ENCODE measurements at places on chromosomes 7 and 10.

GRCh38 chr7:135666156-135666555, 3.8 kb downstream of the STMP1 start:
- no peak for DNase-seq

DNA sequence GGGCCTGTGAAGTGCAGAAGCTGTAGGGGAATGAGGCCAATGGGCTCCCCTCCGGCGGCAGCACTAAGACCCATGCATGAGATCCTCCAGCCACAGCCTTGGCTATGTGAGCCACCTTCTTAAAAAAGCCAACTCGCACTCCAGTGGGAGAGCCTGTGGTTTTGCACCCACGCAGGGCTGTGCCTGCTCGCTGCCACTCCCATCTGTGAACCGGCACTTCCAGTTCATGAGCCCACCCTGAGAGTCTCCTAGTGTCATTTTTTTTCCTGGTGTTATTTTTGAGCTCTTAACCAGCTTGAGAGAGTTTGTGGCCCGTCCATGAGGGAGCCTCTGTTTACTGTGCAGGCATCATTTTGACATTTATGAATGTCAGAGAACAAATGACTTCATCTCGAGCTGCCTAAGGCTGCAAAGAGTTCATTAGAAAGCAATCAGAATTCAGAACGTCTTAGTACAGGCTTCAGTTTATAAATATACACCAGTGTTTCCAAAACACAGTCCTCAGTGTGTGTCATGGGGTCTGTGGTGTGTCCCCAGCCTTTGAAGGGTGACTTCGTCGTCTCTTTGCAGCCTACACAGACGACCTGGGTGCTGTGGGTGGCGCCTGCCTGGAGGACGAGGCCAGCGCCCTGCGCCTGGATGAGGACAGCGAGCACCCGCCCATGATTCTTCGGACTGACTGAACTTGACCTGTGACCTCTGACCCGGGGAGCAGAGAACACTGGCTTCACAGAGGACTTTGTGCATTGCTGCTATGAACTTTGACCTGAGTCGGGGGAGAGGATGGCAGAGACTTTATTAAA, 40.4 kb downstream of the WIPI2 start:
- no peak for DNase-seq

DNA sequence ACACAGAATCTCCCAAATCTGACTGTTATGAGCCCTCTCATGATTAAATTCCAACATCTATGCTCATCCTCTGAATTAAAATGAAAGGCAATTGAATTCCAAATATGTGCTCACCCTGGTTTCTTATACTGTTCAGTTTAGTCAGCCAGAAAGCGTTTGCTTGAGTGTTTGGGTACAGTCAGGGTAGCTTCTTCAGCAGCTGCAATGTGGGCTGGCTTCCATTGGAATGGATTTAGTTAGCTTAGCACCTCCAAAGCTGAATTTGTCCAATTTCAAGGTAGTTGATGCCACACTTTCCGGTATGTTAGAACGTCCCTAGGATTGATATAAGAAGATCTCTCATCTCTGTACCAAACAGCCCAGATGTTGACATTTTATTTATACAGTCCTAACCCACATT, 9.3 kb downstream of the KLHL7 start:
- no peak for DNase-seq

DNA sequence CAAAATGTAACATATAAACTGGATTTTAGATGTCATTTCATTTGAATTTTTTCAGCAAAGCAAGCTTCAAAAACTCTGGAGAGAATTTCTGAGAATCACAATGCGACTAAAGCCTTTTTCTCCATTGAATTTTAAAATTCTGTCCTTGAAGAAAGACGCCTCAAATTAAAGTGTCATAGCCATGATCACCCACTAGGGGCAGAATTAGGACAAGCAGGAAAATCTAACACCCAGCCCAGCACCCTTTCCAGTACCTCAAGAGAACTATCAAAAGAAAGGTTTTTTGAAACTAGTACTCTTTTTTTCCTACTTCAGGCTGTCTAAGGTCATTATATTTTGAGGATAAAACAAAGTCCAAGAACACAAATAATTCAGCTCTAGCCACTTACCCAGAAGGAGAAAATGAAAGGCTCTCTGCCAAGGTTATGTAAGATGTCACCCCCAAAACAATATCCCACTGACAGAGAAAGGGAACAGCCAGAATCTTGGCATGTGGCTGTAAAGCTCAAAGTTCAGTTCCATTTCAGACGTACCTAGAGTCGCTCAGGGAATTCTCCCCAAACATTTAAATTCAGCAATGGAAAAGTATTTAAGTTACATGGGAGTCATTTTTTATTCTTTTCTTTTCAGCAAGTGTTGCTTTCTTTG, 299.4 kb downstream of the SNX13 start:
- peak; percentile 2 for DNase-seq

DNA sequence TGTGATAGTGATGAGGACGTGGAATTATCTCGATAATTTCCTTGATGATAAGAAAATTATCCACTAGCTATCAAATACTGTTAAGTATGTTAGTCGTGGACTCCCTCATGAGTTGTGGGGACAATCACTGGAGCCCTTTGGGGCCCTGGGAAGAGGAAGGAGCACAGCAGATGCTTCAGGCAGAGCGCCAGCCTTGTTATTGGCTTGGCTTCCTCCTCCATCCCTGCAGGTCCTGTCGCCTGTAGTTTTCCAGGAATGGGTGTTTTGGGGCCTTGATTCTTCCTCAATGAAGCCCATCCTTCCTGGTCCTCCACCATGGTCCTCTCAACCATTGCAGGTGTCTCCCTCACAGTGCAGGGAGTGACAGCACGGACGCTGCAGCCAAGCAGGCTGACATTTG, 32.5 kb upstream of the ZNF32 start:
- DNase-seq, result no peak

- no peak for DNase-seq
These were observed 11.6 kb downstream of the MLXIPL start for GRCh38 chr7:73612598-73613269.

DNA sequence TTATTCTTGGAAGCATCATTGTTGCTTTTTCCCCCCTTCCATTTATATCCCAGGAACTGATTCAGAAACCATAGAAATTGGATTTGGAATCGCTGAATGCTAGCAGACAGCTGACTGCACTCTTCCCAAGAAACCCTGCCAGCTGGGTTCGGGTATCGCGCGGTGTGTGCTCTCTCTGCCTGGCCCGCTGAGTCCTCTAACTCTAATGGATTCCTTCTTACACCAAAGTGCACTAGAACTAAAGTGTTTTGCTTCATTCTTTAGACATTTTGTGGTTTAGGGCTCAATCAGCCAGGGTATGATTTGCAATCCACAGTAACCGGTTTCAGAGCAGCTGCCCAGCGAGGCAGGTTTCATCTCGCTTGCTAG, 92.2 kb downstream of the EGFR start:
- DNase-seq, result no peak

- no peak for DNase-seq
These were observed 65.5 kb downstream of the ZRANB1 start for GRCh38 chr10:125007436-125007835.

DNA sequence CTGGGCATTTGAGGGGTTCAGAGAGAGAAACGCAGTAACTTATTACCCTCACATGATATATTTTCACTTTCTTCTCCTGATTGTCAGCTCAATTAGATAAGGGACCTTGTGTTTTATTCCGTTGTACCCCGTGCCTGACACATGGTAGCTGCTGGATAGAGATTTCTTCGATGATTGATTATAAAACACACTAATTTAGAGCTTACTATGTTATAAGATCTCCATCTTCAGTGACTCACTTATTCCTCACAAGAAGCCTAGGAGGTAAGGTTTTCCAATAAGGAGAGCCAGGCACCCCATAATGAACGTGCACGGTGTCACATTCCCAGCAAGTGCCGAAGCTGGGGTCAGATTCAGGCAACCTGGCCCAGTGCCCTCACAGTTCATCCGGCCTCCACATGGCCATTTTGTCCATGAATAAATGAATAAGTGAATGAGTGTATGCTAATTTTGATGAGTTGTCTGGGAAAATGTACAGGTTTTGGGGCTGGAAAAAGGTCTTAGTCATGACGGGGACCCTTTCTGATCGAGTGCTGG, 138.1 kb upstream of the CDCA7L start:
- no peak for DNase-seq

DNA sequence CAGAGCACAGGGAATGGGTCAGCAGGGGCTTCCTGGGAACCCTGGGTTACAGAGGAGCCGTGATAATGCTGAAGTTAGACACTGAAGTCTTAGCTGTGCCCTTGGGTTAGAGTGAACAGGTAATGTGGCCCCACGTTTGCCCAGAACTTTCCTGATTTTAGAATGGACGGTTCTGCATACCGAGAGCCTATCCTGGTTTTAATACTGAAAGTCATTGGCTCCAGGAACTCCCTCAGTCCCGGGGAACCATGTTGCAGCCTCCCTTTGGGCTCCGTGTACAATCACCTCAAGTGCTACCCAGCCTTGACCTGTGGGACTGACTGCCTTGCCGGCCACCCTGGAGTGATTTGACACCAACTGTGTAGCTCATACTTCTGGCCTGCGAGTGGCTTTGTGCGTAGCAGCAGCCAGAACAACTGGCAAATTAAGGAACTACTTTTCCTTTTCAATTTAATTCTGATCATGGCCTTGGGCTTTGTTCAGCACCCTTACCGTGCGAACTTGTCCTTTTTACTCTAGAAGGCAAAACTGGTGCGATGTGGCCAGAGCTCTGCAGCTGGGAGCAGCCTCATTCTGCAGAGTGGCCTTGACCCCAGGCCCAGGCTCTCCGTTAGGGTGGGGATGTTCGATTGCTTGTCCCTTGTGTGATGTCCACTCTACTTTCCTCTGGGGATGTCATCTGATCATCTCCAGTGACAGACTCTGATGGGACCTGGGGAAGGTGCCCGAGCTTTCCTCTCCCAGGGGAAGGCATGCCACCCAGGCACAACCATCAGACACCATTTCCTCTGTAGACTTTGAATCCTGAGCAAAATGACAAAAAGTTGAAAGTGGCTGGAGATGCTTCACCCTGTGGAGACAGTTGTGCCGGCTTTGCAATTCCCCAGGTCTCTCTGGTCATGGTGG, 265.9 kb downstream of the GLRX3 start:
- DNase-seq, result no peak

DNA sequence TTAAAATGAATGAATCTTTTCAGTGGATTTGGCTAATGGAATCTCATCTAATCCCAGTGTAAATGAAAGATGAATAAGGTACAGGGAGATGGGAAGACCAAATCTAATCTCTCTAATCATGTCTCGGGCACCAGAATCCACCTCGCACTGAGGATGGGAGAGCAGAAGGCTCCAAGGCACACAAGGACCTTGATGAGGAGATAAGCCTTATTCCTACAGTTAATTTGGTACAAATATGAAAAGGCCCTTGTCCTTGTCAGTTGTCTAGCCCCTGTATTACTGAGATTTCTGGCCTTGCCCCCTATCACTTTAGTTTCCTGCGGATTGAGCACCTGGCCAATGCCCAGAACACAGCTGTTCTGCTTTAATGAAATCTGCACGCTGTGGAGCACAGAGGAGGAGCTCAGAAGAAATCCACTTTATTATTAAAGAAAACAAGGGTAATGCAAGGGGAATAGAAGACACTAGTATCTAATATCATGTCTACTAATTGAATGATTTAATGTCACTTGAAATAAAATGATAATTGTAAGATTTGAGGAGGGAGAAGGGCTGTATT, 321.4 kb upstream of the HGF start:
- DNase-seq, result no peak

GRCh38 chr7:153422291-153423209, 629.6 kb upstream of the DPP6 start:
- no peak for DNase-seq

DNA sequence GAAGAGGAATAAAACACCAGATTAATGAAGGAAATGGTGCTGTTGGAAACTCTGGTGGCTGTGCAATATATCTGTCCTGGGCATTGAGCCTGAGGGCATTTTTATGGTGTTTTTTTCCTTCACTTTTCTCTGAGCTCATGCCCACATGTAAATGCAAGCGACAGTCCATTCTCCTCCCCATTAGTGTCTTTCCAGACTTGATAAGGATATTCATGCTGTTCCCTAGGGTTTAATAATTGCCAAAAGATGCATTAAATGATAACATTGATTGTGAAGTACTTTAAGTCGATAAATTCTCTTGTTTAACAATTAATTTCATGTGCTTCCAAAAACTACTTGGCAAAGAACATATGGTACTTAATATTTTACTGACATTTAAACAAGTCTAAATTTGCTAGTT, 384.7 kb downstream of the MDFIC start:
- no peak for DNase-seq

- DNase-seq, result no peak
These were observed 70.6 kb downstream of the CNNM2 start for GRCh38 chr10:102988404-102989314.
